ENCODE measurements at places on chromosomes 6 and 20.

GRCh38 chr6:43509984-43510826, at the start of gene LRRC73:
Gene LRRC73 (minus strand): TSS chr6:43510346. CDS start chr6:43509785, 561 bp downstream.
- DNase-seq = peak; percentile 64

DNA sequence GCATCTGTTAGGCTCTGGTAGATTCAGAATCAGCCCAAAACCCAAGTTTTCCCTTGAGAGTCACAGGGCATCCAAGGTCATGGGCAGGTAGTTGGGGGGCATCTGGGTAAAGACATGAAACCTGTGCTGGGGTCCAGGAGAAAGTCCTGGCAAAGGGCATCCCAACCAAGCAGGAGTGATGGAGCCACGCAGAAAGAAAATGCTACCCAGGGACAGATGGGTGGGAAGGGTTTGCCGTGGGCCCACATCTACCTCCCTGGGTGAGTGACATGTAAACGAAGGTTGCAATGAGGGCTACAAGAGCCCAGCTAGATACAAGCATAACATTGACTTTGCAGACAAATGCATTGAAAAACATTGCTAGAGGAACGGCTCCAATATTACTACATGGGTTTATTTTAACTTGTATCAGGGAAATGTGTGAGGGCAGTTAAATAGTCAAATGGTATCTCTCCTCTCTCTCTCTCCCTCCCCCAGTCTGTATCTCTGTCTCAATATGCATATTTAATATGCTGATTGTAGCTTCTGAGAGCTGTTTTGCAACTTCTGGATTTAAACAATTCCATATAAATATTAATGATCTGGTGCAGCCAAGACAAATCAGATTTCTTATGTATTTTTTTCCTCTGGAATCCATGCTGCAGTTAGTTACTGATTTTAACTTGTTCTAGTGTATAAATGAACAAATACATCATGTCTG, 135.7 kb downstream of the SYNDIG1 start:
- no peak for DNase-seq

GRCh38 chr6:169804427-169804826, 53.0 kb downstream of the ERMARD start:
- no peak for DNase-seq

GRCh38 chr20:51715163-51715855, 52.9 kb downstream of the ATP9A start:
- DNase-seq = no peak

- no peak for DNase-seq
These were observed 259.9 kb upstream of the MARCKS start for GRCh38 chr6:113597231-113597583.

DNA sequence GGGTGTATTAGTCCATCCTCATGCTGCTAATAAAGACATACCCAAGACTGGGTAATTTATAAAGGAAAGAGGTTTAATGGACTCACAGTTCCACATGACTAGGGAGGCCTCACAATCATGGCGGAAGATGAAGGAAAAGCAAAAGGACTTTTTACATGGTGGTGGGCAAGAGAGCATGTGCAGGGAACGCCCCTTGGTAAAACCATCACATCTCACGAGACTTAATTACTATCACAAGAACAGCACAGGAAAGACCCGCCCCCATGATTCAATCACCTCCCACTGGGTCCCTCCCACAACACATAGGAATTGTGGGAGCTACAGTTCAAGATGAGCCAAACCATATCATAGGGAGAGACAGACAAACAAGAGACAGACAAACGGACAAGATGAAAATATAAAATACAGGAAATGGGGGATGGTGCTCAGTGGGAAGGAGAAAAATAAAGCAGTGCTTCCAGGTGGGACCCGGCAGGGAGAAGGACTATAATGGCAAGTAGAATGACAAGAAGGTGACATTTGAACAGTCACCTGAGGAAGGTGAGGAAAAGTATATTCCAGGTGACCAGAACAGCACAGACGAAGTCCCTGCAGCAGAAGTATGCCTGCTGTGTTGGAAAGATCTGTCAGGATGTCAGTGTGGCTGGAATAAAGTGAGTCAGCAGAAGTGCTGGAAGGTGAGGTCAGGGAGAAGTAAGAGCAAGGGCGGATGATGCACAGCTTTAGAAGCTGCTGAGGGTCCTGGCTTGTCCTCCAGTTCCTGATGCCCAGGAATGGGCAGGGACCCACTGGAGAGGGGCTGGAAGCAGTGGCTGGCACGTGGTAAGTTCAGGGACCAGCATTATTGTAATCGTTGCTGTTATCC, 61.1 kb downstream of the SLC2A10 start:
- DNase-seq = no peak

DNA sequence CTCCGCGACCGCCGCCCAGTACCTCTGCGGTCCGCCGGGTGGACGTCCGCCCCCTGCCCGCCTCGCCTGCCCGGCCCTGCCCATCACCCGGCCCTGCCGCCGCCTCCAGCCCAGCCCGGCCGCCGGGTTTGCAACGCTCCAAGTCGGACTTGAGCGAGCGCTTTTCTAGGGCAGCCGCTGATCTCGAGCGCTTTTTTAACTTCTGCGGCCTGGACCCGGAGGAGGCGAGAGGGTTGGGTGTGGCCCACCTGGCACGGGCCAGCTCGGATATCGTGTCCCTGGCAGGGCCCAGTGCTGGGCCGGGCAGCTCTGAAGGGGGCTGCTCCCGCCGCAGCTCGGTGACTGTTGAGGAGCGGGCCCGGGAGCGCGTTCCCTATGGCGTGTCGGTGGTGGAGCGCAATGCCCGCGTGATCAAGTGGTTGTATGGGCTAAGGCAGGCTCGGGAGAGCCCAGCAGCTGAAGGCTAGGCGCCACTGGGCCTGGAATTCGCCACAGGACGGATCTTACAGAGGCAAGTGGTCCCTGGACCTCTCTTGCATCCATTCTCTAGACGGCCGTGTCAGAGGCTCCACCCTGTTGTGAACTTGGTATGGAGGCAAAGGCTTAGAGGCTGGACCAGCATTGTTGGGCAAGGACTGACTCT, 11.8 kb downstream of the FAM110A start:
- no peak for DNase-seq

DNA sequence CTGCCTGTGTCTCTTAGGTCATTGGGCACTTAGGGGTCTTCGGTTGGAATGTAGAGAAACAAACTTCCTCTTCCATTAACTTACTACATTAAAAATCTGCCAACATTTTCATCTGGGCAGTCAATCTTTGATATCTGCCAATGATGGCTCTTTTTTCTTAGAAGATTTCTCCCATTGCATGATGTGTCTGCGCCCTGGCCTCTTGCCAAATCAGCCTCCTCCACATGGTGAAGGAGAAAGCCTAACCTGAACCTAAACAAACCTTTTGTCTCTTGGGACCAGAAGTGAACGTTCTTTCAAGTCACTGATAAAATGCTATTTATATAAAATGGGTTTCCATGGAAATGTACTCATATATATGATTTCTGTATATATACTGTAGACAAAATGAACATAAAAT, 998.9 kb upstream of the GJE1 start:
- no peak for DNase-seq

DNA sequence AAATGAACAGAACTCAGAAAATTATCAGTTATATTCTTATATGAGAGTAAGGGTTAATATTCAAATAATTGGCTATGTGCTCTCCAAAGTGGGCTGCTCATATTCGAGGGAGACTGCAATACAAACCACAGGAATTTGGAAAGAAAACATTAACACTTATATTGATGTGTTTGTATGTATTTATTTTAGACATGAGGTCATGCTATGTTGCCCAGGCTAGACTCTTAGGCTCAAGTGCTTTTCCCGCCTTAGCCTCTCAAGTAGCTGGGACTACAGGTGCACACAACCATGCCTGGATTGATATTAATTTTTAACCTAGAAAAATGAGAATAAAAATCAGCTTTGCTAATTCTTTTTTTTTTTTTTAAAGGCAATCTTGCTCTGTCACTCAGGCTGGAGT, 35.0 kb downstream of the BTBD9 start:
- no peak for DNase-seq

- DNase-seq = no peak
These were observed 182.7 kb upstream of the ARG1 start for GRCh38 chr6:131390322-131390721.

- no peak for DNase-seq
These were observed 355.4 kb downstream of the CD83 start for GRCh38 chr6:14472986-14473337.

Measured in stimulated activated CD8-positive, alpha-beta memory T cell treated with anti-CD3 and anti-CD28 coated beads, Interleukin-2, amount 100 ng/mL, for 1 hour (primary cell).